ENCODE measurements at places on chromosomes 11 and 22. TPM values are rescaled to one million over a fixed set of nuclear protein-coding genes. Genes with fewer than 3 reads are reported as not detected.

HEPN1 gene
- polyA plus RNA-seq: not detected

OR8A1 gene
- not detected for polyA plus RNA-seq

TRIM51 gene
- polyA plus RNA-seq: not detected

CSF2RB gene
- 1.3 TPM for polyA plus RNA-seq

ASCL3 gene
- polyA plus RNA-seq: not detected

CRYBB3 gene
- 3.2 TPM for polyA plus RNA-seq

OSM gene
- polyA plus RNA-seq: 1.4 TPM

APOA5 gene
- not detected for polyA plus RNA-seq

POLR2F gene
- polyA plus RNA-seq: 150 TPM

DNA sequence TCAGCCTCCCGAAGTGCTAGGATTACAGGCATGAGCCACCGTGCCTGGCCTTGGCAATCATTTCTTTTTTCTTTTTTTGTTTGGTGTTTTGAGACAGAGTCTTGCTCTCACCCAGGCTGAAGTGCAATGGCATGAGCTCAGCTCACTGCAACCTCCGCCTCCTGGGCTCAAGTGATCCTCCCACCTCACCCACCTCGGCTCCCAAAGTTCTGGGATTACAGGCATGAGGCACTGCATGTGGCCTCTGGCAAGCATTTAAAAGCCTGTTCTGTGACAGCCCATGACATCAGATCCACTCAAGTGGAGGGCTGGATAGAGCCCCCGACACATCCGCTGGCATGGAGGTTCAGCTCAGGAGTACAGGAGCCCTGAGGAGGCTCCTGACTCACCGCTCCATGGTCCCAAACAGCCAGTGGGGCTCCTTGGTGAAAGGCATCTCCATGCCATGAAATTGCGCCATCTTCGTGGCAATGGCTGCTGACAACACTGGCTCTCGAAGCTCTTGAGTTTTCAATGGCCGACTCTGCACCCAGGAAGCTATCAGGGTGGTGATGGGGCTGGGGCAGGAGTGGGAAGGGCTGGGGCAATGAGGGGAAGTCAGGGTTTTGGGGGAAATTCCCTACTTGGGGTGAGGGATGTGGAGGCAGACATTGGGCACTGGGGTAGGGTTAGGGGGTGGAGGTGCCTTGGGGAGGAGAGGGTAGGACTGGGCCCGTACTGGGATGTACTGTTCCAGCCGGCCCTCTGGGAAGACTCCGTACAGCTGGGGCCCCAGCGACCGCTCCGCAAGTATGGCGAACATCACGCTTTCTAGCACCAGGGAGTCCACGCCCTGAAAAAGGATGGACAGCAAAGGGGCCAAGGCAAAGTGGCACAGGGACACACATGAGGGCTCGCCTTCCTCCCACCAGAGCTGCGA is 1.4 kb downstream of the CHKB start:
- DNase-seq: peak; percentile 71

DNA sequence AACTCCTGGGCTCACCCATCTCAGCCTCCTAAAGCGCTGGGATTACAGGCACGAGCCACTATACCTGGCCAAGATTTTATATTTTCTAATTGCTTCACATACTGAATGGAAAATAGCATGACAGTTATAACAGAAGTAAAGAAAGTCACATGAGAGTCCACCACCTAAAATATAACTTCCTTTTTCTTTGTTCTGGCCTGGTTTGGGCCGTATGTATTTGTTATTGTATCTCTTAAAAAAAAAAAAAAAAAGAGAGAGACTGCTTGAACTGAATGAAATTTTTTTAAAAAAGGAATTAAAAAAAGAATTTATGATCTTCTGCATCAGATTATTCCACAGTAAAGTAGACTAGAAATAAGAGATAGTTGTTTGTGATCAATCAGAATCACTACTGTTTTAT is 86.0 kb upstream of the GRIK4 start:
- DNase-seq: no peak

GRCh38 chr11:125110506-125110905 is 920 bp downstream of the TMEM218 start:
- DNase-seq: no peak

- peak; percentile 62 for DNase-seq
Measured at GRCh38 chr22:40348025-40348658, 1.8 kb downstream of the ADSL start.

DNA sequence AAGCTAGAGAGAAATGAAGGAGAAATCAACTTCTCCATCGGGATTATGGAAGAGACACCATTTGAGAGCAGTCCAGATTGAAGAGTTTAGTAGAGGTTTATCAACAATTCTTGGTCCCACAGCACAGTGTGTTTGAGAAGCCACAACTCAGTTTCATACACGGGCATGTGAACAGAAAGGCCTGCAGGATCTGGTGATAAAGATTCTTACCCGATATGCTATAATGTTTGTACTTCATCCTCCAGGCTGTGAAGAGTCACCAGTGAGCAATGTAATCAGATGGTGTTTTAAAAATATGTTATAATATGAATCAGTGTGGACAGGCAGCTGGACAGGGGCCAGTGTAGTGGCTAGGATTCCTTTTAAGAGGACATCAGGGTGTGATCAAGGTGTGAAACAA is 29.7 kb upstream of the VWA5A start:
- no peak for DNase-seq

GRCh38 chr11:44094260-44094868 is 1.1 kb upstream of the EXT2 start:
- DNase-seq: peak; percentile 79

- DNase-seq: peak; percentile 70
Measured at GRCh38 chr22:40415531-40416266, 45.3 kb downstream of the SGSM3 start.

DNA sequence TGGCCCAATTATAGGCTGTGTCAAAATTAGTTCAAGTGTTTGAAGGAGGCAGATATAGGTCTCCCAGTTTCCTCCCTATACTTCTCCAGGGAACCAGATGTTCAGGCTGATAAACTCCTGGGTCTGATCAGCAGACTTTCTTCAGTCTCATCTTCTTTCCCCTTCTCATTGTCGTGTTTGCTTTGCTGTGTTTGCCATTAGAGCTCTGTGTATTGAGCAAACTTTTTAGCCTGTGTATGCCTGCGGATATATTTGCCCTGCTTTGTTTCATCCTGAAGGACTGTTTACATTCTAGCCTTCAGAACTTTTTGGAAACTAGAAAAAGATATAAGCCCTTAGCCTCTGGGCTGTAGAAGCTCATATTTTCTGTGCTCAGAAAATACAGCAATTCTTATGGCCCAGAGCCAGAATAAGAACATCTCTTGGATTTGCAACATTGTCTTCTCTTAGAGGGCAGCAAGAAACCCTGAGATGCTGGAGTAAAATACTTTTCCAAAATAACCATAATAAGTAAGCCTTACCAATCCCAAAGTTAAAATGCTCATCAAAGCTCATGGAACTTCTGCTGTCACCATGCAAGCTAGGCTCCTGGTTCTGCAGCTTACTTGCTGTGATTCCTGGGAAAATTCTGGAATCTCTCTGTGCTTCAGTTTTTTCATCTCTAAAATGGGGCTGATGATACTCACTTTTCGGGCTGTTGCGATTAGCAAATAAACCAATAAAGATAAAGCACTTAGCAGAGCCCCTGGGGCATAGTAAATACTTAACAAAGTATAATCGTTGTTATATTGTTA is 34.1 kb upstream of the ME3 start:
- no peak for DNase-seq

DNA sequence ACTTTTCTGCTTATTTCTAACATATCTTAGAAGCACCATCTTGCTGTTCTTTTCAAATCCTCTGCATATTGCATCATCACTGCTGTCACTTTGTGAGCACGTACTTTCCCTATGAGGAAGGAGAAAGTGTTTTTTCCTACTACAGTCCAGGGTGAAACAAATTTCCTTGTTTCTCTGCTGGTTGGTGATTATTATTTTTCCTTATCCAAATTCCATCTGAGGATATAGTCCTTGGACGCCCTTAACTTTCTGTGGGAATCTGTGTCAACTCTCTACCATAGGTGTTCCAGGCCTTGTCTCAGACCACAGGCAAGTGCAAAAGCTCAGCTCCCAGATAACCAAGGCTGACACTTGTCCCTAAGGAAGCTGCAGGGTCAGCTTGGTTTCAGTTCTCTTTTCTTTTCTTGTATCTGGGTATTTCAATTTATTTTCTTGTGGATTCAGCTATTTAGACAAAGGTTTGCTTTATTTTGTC is 29.4 kb upstream of the LYVE1 start:
- no peak for DNase-seq

GRCh38 chr11:35619116-35619854 is 1.0 kb downstream of the FJX1 start:
- DNase-seq: peak; percentile 48

- DNase-seq: no peak
Measured at GRCh38 chr11:93028960-93029522, 59.6 kb downstream of the MTNR1B start.

- no peak for DNase-seq
Measured at GRCh38 chr11:30487200-30487898, 98.8 kb downstream of the MPPED2 start.

DNA sequence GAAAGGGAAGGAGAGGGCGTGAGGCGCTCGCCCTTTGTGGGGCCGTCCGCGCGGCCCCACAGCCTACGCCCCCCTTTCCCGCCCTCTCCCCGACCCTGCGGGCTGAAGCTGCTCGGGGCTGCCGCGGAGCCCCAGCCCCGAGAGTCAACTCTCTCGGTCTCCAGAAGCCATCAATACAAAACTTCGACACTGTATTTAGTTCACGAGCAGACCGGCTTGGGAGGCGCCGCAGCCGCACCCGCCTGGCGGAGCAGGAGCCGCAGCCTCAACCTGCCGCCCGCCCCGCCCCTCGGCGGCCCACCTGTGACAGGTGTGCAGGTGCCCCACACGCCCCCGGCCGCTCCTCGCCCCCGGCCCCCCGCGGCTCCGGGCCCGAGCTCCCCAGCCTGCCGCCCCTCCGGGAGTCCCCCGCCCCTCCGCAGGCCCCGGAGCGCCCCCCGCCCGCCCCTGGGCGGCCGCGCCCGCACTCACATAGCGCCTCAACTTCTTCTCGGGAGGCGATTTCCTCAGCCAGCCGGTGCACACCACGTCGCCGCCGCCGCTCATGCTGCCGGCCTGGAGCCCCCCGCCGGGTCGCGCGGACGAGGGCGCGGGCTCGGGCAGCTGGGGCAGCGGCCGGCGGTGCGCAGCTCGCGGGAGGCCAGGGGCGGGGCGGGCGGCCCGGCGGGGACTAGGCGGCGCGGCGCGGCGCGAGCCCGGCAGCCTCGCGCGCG is at the start of gene GAB2:
TSS of gene GAB2 (minus strand) at position 646 of the 713 bp plus-strand sequence. CDS start at position 546, 100 bp downstream.
- DNase-seq: no peak

- DNase-seq: no peak
Measured at GRCh38 chr22:38554281-38554680, 15.7 kb downstream of the DMC1 start.

GRCh38 chr11:125980436-125980835 is 34.6 kb downstream of the VSIG10L2 start:
- DNase-seq: no peak

DNA sequence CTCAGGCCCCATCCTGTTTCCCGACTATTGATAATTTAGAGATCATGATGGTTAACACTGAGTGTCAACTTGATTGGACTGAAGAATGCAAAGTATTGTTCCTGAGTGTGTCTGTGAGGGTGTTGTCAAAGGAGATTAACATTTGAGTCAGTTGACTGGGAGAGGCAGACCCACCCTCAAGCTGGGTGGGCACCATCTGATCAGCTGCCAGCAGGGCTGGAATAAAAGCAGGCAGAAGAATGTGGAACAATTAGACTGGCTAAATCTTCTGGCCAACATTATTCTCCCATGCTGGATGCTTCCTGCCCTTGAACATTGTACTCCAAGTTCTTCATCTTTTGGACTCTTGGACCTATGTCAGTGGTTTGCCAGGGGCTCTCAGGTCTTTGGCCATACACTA is 1170.0 kb upstream of the CNTN5 start:
- DNase-seq: no peak

DNA sequence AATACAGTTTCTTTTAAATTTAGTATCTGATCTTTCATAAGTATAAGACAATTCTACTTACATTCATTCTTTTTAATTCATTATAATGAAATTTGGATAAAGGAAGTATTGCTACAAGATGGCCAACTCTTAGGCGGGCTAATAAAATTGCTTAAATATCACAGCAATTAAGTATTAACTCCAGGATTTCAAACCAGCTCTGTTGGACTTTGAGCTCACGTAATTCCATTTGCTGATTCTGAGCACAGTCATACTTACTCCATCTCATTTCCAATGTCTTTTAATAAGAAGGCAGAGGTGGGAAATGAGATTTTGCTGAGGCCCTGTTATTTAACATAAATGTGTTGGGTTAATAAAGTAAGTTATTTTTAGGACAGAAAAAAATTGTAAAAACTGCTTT is 748.1 kb downstream of the KCNA4 start:
- DNase-seq: no peak

- DNase-seq: no peak
Measured at GRCh38 chr11:117973503-117973860, 12.7 kb upstream of the IL10RA start.

- DNase-seq: peak; percentile 59
Measured at GRCh38 chr11:2590131-2590964, 109.4 kb downstream of the KCNQ1OT1 start.

- DNase-seq: no peak
Measured at GRCh38 chr22:30882184-30882717, 86.3 kb downstream of the MORC2 start.

- no peak for DNase-seq
Measured at GRCh38 chr11:28657378-28658030, 549.3 kb downstream of the METTL15 start.

DNA sequence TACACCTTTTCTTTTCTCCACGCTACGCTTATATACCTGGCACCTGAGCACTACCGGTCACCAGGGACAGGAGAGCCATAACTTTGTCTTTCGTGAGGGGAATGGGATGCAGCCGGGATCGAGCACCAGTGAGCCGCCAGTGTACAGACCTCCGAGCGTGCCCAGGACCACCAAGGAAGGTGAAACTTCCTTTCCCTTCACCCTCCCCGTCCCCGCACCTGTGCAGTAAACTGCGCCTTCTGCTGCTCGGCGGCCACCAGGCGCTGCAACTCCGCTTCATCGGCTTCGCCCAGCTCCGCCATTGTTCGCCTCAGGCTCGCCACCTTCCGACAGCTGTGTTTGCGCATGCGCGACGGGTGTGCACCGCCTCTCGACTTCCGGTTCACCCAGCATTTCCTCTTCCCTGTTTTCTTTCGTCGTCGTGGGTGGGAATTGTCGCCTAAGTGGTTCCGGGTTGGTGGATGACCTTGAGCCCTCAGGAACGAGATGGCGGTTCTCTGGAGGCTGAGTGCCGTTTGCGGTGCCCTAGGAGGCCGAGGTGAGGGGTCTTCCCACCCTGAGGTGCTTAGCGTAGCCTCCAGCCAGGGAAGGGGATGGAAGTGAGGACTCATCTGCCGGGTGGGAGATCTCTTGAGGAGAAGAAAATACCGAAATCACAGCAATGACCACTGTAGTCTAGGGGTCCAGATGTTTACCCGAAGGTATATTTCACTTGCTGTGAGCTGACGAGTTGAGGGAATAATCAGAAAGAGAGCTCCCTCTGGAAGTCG is at the start of the genes SDHD and TIMM8B:
TSS of gene SDHD (plus strand) at position 452 of the 770 bp plus-strand sequence. CDS start at position 487, 35 bp downstream.
TSS of gene TIMM8B (minus strand) at position 335 of the 770 bp plus-strand sequence. CDS start at position 302, 33 bp downstream.
- DNase-seq: peak; percentile 97

All from aorta (tissue), 5 donors.